ENCODE measurements at places on chromosomes 3 and 15.

DNA sequence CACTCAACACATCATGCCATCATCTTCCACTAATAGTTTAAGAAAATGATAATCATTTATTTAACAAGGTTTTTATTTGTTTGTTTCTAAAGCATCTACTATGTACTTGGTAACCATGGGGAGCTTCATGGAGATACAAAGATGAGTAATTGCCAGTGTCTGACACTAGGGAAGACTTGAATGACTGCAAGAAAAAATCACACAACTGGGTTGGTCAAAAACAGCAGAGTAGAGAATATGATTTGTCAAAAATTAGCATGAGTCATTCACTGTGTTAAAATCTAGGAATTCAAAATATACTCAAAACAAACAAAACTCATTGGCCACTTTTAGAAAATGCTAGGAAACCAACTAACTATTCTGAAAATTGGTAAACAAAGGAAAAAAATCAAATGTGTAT is 6.3 kb downstream of the BNC1 start:
- no peak for DNase-seq

DNA sequence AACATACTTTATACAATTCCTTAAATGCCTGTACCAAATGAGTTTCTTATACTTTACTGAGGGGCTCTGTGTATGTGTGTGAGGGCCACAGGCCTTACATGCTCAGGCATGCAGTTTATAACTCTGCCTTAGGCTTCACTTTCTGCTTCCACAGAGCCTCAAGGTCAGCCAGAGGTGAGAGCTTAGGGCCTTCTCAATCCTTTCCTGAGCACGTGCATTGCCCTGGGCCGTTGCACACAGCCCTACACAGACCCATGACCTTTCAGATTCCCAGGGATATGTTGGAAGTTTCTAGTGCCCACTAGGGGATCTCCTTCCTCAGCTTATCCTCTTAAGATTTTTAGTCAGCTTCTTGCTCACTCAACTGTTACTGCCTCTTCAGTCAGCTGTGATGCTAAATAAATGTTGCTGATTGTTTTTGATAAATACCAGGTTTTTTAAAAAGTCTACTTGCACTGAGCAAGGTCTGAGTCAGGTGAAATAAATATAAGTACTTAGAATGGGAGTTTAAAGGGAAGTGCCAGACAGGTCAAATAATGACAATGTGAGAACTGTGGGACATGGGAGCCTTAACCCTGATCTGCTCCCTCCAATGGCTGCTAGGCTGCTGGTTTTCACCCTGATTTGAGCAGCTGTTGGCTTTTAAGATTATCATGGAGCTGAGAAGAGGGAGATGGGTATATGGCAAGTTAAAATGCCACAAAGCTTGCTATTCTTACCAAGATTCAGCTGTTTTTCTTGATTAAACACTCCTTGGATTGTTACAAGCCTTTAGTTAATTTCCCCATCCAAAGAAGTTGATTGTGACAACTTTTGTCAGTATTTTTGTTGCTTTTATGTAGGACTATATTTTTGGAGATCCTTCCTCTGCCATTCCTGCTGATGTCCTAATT is 169.5 kb downstream of the PLD1 start:
- no peak for DNase-seq

DNA sequence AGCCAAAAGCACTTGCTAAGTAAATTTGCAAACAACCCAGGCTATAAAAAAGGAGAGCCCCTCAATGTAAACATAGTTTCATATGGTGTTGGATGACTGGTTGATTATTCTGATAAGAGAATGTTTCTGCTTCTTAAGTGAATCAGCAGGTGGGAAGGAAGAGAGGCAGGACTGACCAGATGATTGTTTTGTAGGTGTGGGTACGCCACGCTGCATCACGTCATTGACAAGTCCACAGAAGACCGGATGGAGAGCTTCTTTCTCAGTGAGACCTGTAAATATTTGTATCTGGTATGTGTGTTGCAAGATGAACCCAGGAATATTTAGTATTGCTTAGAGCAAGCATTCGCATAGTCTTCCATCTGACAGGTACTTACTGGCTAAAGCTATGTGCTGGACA is 23.4 kb downstream of the EDEM1 start:
- no peak for DNase-seq

DNA sequence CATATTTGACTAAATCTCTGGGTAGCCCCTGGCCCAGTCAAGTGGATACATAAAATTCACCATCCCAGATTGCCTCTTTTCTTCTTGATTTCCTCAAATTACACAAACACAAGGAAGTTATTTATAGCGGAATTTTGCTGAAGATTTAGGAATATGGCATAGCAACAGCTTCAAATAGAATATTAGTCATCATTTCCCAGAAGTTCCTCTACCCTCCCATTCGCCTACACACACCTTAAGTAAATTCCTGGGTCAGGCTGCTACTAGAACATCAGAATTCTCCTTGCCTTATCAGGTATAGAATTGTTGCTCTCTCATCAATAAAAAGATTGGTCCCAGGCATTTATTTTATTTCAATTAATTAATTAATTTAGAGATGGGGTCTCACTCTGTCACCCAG is 31.6 kb downstream of the MESD start:
- no peak for DNase-seq

GRCh38 chr3:127222664-127223063 is 29.7 kb downstream of the PRR23E start:
- DNase-seq: no peak

DNA sequence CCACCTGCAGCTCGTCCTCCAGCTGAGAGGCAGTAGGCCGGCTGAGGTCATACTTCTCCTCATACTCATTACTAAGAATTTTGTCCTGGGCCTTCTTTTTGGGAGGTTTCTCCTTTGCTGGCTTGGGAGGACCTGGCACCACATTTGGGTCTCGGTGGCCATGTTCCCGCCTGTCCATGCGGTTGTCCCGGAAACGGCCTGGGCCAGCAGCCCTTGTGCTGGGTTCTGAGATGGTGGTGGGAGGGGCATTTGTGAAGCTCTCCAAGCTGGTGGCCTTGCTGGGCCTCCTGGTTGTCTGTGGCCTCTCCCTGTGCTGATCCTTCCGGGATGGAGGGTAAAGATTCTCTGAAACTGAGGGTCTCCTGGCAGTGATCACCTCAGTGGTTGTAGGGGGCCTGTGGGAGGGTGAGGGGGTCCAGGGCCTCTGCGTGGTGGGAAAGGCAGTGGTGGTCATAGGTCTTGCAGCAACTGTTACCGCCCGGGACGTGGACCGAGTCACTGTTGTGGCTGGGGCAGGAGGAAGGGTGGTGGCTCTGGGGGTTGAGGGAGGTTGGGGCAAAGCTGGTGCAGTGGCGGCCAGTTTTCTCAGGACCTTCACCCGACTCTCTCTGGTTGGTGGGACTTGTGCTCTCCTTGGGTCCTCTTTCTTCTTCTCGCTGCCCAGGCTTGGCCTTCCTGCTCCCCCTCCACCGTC is 2.5 kb downstream of the CCDC80 start:
- no peak for DNase-seq

- DNase-seq: no peak
These were observed 36.6 kb downstream of the RUBCN start for GRCh38 chr3:197700095-197700494.

GRCh38 chr15:43251871-43252250 is 14.9 kb downstream of the TGM5 start:
- DNase-seq: no peak

DNA sequence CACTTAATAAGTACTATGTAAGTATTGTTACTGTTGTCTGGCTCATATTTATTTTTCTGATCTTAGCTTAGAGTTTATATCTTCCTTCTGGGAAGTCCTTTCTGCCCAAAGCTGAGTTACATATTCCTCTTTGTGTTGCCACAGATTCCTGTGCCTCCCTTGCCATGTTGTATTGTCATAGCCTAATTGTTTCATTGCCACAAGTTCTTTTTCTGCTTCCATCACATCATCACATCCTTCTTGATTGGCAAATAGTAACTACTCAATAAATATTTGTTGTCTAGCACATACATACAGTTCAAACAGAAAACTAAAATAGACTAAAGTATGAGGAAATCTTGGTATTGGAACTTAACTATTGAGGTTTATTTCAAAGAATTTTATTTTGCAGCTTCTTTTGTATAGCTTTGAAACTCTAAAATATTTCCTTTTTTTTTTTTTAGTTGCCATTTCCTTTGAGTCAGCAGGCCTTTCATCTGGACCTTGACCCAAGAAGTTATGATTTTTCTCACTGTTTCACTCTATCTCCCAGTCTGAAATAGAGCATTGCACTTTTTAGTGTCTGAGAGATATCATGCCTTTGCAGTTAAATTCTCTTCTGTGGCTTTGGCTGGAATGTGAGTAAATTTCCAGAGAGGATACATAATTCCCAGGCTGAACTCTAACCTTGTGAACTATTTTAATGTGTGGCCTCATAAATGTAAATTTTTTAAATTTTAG is 98.2 kb downstream of the ZNF609 start:
- DNase-seq: no peak

DNA sequence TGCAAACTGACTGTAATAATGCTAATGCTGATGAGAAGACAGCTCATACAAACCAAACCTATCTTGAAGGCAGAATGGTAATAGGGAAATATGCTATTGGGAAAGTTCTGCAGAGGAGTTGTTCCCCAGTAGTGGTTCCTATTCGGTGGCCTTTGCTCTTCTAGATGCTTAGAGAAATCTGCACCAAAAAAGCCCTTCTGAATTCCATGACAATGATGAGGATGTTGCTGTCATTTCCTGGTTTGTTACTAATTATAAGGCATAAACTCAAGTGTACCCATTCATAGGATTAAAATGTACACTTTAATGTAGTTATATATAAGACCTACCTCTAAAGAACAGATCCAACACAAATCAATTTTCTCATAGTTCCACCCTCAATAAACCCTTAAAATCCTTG is 30.1 kb downstream of the TOMM70 start:
- no peak for DNase-seq

GRCh38 chr3:81776643-81777042 is 15.2 kb upstream of the GBE1 start:
- DNase-seq: no peak

- DNase-seq: no peak
These were observed 35.5 kb downstream of the CLSTN2 start for GRCh38 chr3:139970526-139970925.

DNA sequence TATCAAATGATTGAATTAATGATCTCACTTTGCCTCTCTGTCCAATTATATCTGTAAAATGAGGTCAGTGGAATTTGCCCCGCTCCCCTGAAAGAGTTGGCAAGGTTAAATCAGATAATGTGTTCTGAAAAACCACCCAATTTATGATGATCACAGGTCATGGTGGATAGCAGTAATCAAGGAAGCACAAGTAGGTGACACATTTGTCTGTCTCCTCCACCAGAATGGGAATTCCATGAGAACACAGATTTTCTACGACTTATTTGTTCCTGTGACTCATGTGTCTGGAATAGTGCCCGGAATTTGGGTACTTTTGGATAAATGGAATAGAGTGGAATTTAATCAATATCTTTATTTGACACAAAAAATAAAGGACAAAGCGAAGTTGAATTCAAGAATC is 220.9 kb upstream of the SUCLG2 start:
- no peak for DNase-seq

DNA sequence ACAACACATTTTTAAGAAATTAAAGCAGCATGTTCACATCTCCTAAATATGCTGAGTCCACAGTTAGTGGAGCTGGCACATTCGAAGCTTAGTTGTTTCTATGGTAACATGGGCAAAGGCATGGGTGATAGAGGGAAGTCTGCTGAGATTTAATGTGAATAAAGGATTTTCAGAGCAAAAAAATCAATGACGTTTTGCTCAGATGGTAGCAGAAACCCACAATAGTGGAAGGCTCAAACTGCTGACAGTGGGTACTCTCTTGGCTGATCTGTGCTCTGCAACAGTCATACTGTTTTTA is 795.1 kb upstream of the ARPP21 start:
- no peak for DNase-seq

GRCh38 chr3:49244581-49245205 is 32.3 kb downstream of the C3orf62 start:
- no peak for DNase-seq

DNA sequence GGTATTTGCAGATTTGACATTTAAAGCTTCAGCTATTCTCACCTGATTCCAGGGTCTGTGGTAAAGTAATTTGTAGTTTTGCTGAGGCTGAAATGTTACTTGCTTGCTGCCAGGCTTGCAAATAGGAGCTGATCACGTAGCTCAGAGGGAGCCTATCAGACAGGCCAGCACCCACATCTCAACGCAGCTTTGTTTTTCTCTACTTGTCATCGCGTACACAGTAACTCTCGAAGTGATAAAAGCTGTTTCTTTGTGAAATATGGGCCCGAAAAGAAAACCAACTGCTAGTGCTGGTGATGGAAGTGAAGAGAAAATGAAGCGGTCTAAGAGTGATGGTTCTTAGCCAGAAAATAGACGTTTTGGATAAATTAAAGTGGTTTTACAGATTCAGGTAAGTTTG is 23.4 kb downstream of the RAB5A start:
- no peak for DNase-seq

GRCh38 chr15:91871837-91872236 is 18.3 kb downstream of the SLCO3A1 start:
- no peak for DNase-seq

- no peak for DNase-seq
These were observed 130.6 kb downstream of the CTNNB1 start for GRCh38 chr3:41329881-41330280.

DNA sequence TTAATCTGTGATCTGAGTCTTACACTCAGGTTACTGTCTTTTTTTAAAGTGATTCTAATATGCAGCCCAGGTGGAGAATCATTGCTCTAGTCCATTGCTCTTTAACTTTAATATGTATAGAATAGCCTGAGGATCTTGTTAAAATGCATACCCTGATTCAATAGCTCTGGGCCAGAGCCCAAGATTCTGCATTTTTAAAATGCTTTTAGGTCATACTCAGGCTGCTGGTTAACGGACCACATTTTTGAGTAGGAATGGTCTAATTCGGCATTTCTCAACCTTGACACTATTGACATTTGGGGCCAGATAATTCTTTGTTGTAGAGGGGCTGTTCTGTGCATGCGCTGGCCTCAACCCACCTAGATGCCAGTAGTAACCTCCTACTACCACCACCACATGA is 20.9 kb upstream of the FSTL1 start:
- no peak for DNase-seq

- DNase-seq: no peak
These were observed 276.9 kb upstream of the IL12A start for GRCh38 chr3:159711560-159712333.

- DNase-seq: no peak
These were observed 82.6 kb upstream of the ARHGEF3 start for GRCh38 chr3:56884387-56884786.

DNA sequence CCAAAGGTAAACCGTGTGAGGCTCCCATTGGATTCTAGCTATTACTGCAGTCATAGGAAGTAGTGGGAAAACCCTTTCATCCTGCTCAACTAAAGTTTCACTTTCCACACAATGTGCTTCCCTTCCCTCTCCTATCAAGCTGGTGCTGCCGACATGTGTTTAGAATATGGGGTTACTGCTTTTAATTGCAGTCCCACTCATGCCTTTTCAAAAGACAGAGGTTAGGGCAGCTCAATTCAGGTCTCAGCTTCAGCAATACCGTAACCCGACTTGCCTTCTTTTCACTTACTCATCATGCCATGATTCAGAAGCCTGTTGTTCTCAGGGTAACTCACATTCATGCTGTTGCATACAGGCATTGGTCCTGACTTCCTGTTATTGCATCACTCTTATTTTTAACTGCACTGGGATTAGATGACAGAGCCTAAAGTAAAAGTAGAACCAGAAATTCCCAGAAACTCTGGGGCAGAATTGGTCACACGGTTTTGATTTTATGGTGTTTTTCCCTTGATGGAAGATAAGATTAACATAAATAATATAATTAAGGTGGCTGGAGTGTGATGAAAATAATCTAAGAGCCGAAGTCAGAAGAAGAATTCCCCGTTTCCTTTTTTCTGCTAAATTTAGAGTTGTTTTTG is 45.7 kb downstream of the C2CD4B start:
- DNase-seq: no peak

- no peak for DNase-seq
These were observed 17.2 kb downstream of the DYNC1LI1 start for GRCh38 chr3:32553459-32553858.
